ENCODE measurements at places on chromosomes 16 and 17.

- DNase-seq: no peak
Observed at GRCh38 chr17:21376081-21376758, at the start of gene KCNJ12. KCNJ12 (plus strand) TSS chr17:21376357; CDS start chr17:21415343, 38,986 bp downstream.

DNA sequence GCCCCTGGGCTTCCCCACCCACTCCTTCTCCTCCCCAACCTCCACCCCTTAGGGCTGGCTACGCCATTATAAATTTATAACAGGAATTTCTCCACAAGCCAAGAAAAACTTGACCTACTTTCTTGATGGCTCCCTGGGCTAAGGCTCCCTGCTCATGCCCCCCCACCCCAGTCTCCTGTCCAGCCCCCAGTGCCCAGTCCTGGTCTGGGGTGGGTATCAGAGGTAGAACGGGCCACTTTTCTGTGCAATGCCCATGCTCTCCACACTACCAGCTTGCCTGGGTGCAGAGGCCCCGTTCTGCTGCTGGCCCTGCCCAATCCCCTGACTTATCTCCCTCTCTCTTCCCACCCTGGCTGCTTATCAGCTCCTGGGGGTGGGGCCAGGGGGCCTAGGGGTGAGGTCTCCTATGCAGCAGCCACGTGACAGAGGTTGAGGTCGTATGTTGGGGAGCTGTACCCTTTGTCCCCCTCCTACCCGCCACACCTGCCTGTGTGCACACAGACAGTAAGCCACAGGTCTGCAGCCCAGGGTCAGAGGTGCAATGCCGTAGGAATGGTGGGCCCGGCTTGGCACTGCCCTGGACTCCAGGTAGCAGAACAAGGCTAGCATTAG, 10.1 kb downstream of the THRA start:
- DNase-seq: no peak

DNA sequence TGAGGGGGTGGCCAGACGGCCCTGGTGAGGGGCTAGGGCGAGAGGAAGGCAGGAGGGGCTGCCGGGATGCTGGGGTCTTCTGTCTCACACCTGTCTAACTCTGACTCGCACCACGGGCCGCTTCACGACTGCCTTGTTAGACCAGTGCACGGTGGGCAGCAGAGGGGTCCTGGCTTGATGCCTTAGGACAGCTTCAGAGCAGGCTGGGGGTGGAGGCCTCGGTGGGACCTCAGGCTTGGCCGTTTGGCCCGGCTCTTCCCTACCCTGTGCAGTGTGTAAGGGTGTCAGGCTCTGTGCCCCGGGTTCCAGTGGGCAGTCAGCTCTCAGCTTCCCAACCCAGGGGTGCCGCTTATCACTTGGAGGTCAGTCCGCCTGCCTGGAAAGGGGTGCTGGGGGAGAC, 100.7 kb downstream of the OR1D5 start:
- no peak for DNase-seq

- DNase-seq: no peak
Observed at GRCh38 chr16:1081734-1082265, 9.3 kb downstream of the SSTR5 start.

- no peak for DNase-seq
Observed at GRCh38 chr17:2655546-2655945, 56.0 kb downstream of the CLUH start.

Measured in NK-92 treated with Interleukin-12 subunit alpha and Interleukin-12 subunit beta, amount 100 ng/mL, for 24 hours (cell line).